B cell (primary cell): ENCODE measurements at places on chromosomes 7 and 10. TPM values are rescaled to one million over a fixed set of nuclear protein-coding genes. Genes with fewer than 3 reads are reported as not detected.

- no peaks in the 10 kb centered on the region for H3K27me3 ChIP-seq
- peaks cover 39% of the 10 kb centered on the region for H3K4me1 ChIP-seq
- H3K36me3 ChIP-seq = peaks cover 2% of the 10 kb centered on the region
- peak overlapping the region; percentile 40 for H3K27ac ChIP-seq
- no peak for DNase-seq
Observed at GRCh38 chr10:95279042-95279820, 11.6 kb downstream of the PDLIM1 start.

Gene CNPY1
- total RNA-seq = not detected in 2 replicates

DNA sequence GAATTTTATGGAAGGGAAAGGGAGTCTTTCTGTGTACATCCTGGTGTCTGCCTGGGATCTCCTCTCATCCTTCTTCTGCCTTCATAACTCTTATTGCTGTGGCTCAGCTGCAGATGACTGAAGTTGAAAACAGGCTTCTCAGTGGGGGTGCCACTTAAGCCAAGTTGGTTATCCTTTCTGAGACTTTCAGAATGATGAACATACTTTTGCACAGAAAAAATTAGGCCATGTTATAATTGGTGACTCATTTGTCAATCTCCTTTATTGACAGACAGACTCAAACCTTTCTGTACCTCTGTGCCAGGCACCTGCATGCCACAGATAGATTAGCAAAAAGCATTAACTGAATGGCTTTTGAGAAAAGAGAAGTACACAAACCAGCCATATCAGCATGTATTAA is 430.3 kb downstream of the SORCS1 start:
- no peak overlapping the region for H3K4me3 ChIP-seq
- no peak for DNase-seq
- no peaks in the 10 kb centered on the region for H3K36me3 ChIP-seq
- no peak overlapping the region for H3K27ac ChIP-seq
- no peaks in the 10 kb centered on the region for H3K4me1 ChIP-seq

DNA sequence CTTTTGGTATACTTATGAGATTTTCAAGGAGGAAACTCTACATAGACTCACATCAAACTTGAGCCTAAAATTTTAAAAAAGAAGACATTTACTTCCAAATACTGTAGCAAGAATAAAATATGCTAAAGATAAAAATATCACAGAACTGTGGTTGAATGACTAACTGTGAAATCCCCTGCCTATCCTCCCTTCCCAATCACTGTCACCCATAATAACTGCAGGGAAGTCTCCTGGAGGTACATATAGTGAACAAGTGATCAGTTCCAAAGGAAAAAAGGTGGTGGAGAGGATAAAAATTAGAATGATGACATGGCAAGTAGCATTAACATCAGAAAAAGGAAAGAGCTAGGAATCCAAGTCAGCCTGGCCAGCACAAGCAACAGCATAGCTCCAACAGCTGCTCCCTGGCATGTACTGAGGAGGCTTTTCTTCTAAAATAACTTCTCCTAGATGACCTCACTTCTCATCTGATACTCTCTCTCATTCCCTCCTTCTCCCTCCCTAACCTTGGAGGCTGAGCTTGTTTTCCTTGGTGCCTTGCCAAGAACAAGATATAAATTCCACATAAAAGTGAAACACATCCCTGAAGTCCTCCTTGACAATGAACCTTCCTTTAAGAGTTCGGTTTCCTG is 124.0 kb downstream of the IQUB start:
- H3K27ac ChIP-seq = no peak overlapping the region
- H3K4me1 ChIP-seq = no peaks in the 10 kb centered on the region
- no peaks in the 10 kb centered on the region for H3K27me3 ChIP-seq
- no peaks in the 10 kb centered on the region for H3K36me3 ChIP-seq
- no peak overlapping the region for H3K4me3 ChIP-seq
- no peak for DNase-seq

GRCh38 chr10:124520558-124521428 is 59.2 kb downstream of the LHPP start:
- no peak overlapping the region for H3K4me3 ChIP-seq
- H3K27me3 ChIP-seq = no peaks in the 10 kb centered on the region
- no peak overlapping the region for H3K27ac ChIP-seq
- peaks cover 2% of the 10 kb centered on the region for H3K36me3 ChIP-seq
- DNase-seq = no peak
- peaks cover 9% of the 10 kb centered on the region for H3K4me1 ChIP-seq

- H3K27me3 ChIP-seq = no peaks in the 10 kb centered on the region
- peaks cover 7% of the 10 kb centered on the region for H3K4me1 ChIP-seq
- DNase-seq = no peak
- H3K4me3 ChIP-seq = no peak overlapping the region
- no peak overlapping the region for H3K27ac ChIP-seq
Observed at GRCh38 chr10:60446070-60446833, 56.6 kb upstream of the ANK3 start.

DNA sequence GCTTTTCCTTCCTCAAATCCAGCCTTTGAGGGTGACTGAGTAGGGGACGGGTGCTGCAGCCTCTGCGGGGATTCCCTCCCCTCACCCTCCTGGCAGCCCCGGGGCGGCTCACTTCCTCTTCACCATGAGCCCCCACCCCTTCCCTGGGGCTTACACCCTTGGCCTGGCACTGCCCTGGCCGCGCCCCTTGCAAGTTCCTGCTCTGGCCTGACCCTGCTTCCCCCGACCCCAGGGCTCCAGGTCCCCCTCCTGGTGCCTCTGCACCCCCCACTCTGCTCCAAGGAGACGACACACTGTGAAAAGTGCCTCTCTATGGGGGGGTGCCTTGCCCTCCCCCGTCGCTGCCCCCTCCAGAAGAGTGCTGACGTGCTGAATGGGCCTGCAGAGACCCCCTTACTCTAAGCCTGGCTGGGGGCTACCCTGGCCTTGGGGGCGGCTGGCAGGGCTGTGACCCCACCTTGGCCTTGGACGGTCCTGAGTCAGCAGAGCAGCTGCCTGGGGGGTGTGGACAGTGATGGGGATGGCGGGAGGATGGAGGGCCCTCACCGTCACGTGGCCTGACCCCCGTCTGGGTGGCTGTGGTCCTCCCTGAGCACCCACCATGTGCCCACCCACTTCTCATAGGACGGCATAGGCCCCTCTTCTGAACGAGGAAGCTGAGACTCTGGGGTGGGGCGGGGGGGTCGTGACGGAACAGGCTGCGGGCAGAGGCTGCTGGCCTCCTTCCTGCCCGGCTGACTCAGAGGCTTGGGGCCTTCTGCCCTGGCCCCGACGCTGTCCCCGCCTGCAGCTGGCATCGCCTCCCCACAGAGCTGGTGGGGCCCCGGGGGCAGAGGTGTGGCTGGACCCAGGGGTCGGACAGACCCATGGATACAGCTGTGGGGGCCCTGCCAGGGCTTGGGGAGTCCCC is 9.8 kb downstream of the LFNG start:
- H3K27ac ChIP-seq = peak overlapping the region; percentile 97
- DNase-seq = peak; percentile 94
- H3K36me3 ChIP-seq = peaks cover 43% of the 10 kb centered on the region
- peaks cover 74% of the 10 kb centered on the region for H3K4me1 ChIP-seq

DNA sequence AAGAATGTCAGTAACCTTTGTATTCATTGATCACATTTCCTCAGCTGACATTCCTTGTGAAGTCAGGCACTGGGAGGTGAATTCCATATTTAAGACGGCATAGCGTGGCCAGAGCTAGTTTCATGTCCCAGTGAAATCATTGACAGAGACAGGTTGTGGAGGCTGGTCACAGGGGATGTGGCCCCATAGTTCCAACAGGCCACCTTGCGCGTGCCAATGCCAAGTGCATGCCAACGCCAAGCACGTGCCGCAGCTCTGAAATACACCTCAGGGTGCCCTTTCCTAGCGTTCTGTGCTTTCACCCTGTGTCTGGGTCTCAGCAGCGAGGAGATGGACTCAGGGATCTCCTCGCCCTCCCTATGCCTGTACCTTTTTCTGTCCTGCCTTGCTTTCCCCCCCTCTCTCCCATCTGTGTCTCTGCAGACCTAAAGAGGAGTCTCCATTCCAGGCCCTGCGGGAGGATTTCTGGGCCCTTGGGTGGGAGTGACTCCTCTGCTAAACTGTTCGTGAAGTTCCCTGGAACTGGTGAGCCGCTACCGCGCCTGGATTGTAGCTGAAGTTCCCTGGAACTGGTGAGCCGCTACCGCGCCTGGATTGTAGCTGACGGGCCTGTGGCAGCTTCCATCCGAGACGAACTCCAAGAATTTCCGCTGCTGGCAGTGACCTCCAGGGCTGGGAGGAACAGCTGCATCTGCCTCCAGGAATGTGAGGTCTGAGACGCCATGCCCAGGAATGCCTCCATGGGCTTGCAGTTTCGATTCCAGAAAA is 19.7 kb downstream of the AQP1 start:
- no peaks in the 10 kb centered on the region for H3K27me3 ChIP-seq
- DNase-seq = no peak
- H3K27ac ChIP-seq = no peak overlapping the region
- no peak overlapping the region for H3K4me3 ChIP-seq
- no peaks in the 10 kb centered on the region for H3K36me3 ChIP-seq

- DNase-seq = peak; percentile 27
- H3K4me3 ChIP-seq = peak overlapping the region; percentile 59
- H3K27me3 ChIP-seq = no peaks in the 10 kb centered on the region
Observed at GRCh38 chr7:73520673-73521635, 1.1 kb downstream of the BAZ1B start.

Gene ASIC3
- total RNA-seq = 2.9 and 4.8 TPM in 2 replicates

DNA sequence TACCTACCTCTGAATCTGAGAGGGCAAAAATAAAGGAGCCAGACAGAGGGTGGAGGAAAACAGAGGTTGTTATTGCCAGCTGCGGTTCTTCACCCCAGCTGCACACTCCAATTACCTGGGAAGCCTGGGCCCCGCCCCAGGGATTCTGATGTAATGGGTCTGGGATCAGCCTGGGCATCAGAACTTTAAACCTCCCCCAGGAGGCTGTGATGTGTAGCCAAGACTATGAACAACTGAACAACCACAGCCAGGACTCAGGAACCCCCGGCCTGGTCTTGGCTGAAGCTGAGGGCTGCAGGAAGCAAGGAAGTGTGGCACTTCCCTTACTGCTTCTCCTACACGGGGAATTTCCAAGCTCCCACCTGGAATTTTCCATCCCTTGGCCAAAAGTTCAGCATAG is 89.3 kb downstream of the HIP1 start:
- no peaks in the 10 kb centered on the region for H3K27me3 ChIP-seq
- no peaks in the 10 kb centered on the region for H3K4me1 ChIP-seq
- H3K4me3 ChIP-seq = no peak overlapping the region
- DNase-seq = no peak

- no peaks in the 10 kb centered on the region for H3K27me3 ChIP-seq
- H3K4me3 ChIP-seq = no peak overlapping the region
- no peak for DNase-seq
- no peaks in the 10 kb centered on the region for H3K4me1 ChIP-seq
- no peak overlapping the region for H3K27ac ChIP-seq
- H3K36me3 ChIP-seq = no peaks in the 10 kb centered on the region
Observed at GRCh38 chr10:83373671-83374070, 765.6 kb upstream of the GHITM start.

Gene CPA5
- not detected in 2 replicates for total RNA-seq

Gene ARHGEF5
- 6.9 and 7.9 TPM in 2 replicates for total RNA-seq

Gene MACC1
- total RNA-seq = 4.9 and 6.2 TPM in 2 replicates

- no peak for DNase-seq
- H3K4me3 ChIP-seq = no peak overlapping the region
- no peaks in the 10 kb centered on the region for H3K27me3 ChIP-seq
- no peaks in the 10 kb centered on the region for H3K4me1 ChIP-seq
Observed at GRCh38 chr7:121960678-121961077, 87.7 kb downstream of the PTPRZ1 start.

- H3K27ac ChIP-seq = no peak overlapping the region
- no peaks in the 10 kb centered on the region for H3K36me3 ChIP-seq
- DNase-seq = no peak
- H3K4me3 ChIP-seq = no peak overlapping the region
- no peaks in the 10 kb centered on the region for H3K4me1 ChIP-seq
- no peaks in the 10 kb centered on the region for H3K27me3 ChIP-seq
Observed at GRCh38 chr7:125664625-125665024, 735.0 kb upstream of the POT1 start.

Gene CCDC3
- 0.12 and 0.15 TPM in 2 replicates for total RNA-seq

GRCh38 chr7:35848725-35849124 is 47.9 kb downstream of the SEPTIN7 start:
- no peaks in the 10 kb centered on the region for H3K27me3 ChIP-seq
- no peaks in the 10 kb centered on the region for H3K4me1 ChIP-seq
- peaks cover 7% of the 10 kb centered on the region for H3K36me3 ChIP-seq
- no peak for DNase-seq
- H3K27ac ChIP-seq = no peak overlapping the region

Gene ZNF655
- 150 and 154 TPM in 2 replicates for total RNA-seq

DNA sequence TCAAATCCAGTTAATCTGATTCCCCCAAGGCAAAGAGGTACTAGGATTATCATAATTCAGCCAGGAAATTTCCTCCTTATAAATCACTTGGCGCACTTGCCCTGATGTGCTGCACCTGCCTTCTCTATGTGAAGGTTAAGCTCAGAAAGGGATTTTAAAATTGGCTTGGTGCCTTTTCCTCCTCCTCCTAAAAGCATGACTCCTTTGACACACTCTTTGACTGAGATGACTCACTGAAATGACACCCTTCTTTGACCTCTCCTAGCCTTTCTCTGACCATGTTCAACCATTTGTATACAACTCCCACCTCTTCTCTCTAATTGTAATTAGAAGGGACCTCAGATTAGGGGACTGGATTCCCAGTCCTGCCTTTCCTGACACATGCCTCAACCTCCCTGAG is 46.5 kb downstream of the ABLIM1 start:
- H3K27me3 ChIP-seq = no peaks in the 10 kb centered on the region
- H3K27ac ChIP-seq = no peak overlapping the region
- no peaks in the 10 kb centered on the region for H3K4me1 ChIP-seq
- no peak for DNase-seq

- DNase-seq = no peak
- no peak overlapping the region for H3K27ac ChIP-seq
- H3K4me1 ChIP-seq = no peaks in the 10 kb centered on the region
- no peaks in the 10 kb centered on the region for H3K27me3 ChIP-seq
Observed at GRCh38 chr7:133662276-133662675, 409.4 kb downstream of the EXOC4 start.

GRCh38 chr7:55965805-55966421 is 1.5 kb downstream of the NIPSNAP2 start:
- peaks cover 16% of the 10 kb centered on the region for H3K4me1 ChIP-seq
- no peak for DNase-seq
- H3K36me3 ChIP-seq = peaks cover 3% of the 10 kb centered on the region
- peak overlapping the region; percentile 40 for H3K27ac ChIP-seq

Gene IDI2
- not detected in 2 replicates for total RNA-seq

Gene CHST15
- total RNA-seq = 72.0 and 75.4 TPM in 2 replicates

DNA sequence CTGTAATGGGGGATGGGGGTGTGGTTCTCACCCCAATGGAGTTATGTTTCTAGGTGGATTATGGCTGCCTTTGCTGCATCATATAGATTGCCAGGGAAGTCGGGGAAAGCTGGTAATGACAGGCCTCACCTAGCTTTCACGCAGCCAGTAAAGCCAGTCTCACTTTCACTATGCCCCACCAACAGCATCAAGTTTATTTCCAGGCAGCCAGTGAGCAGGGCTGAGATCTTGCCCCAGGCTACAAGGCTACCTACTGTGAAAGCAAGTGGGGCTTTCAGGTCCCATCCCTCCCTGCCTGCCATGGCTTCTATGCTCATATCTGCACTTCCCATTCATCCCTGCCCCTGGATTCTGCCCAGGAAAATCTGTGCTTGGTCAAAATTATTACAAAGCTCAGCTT is 61.7 kb upstream of the NXPH1 start:
- H3K36me3 ChIP-seq = no peaks in the 10 kb centered on the region
- no peak overlapping the region for H3K4me3 ChIP-seq
- peaks cover 2% of the 10 kb centered on the region for H3K27me3 ChIP-seq
- H3K4me1 ChIP-seq = no peaks in the 10 kb centered on the region
